CD8-positive, alpha-beta memory T cell (primary cell): ENCODE measurements at places on chromosomes 7 and 10. TPM values are rescaled to one million over a fixed set of nuclear protein-coding genes. Genes with fewer than 3 reads are reported as not detected.

Gene OPN1SW
- total RNA-seq: not detected

Gene SLC26A5
- not detected for total RNA-seq

Gene ZNF365
- total RNA-seq: 0.93 TPM

Gene TMEM184A
- not detected for total RNA-seq

Gene VWA2
- total RNA-seq: not detected

Gene FZD8
- total RNA-seq: 0.55 TPM

Gene UCN3
- total RNA-seq: not detected

Gene SCART1
- 1.4 TPM for total RNA-seq

Gene CAV1
- 2.5 TPM for total RNA-seq

Gene SEMA3C
- total RNA-seq: not detected
